ENCODE measurements at places on chromosomes 4 and X.

DNA sequence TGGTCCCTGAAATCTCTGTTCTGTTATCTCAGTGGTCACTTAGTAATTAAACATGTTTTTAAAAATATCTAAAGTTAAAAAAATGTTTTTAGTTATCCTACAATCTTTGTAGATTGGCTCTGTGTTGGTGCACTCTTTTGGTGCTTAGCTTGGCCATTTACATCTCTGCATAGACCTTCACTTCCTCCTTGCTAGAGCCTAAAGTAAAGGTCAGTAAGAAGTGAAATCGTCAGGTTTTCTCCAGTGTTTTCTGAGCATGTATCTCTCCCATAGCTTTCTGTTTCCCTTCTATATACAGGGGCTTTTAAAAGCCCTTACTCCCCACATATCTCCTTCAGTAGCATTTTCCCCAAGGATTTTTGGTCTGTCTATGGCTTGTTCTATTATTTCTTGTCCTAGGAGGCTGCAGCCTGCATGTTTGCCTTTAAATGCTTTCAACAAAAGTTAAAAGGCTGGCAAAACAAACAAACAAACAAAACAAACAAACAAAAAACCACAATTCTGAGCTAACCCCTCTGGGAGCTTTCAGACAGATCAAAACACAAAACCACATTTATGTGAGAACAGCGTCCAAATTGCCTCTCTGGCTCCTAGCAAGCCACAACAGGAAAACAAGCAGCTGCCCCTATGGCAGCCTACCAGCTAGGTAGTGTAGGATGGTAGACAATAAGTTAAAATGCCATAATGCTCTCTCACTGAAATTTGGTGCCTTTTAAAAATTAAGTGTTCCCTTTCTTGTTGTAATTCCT is 27.3 kb upstream of the GPRASP2 start:
- DNase-seq: no peak

GRCh38 chr4:54215379-54216077 is 13.6 kb upstream of the PDGFRA start:
- DNase-seq: no peak

GRCh38 chr4:15253349-15253748 is 174.5 kb upstream of the C1QTNF7 start:
- DNase-seq: no peak

GRCh38 chr4:57492251-57492878 is 382.2 kb upstream of the IGFBP7 start:
- DNase-seq: no peak

DNA sequence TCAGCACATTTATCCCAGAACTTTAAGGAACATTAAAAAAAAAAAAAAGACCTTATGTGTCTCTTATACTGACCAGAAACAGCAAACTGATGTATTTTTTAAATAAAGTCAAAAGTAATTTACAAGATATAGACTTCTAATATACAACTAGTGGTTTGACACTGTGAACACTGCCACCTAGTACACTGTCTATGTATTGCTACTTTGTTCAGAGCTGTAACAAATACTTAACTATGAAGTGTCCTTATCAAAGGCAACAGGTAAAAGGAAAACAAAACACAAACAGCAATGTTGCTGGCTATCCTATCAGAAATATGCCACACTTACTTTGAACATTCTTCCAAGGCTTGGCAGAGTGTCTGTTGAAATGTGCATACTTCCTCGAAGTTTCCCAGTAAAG is 60.4 kb downstream of the CD40LG start:
- no peak for DNase-seq

GRCh38 chr4:89653012-89653411 is 183.9 kb downstream of the SNCA start:
- DNase-seq: no peak

DNA sequence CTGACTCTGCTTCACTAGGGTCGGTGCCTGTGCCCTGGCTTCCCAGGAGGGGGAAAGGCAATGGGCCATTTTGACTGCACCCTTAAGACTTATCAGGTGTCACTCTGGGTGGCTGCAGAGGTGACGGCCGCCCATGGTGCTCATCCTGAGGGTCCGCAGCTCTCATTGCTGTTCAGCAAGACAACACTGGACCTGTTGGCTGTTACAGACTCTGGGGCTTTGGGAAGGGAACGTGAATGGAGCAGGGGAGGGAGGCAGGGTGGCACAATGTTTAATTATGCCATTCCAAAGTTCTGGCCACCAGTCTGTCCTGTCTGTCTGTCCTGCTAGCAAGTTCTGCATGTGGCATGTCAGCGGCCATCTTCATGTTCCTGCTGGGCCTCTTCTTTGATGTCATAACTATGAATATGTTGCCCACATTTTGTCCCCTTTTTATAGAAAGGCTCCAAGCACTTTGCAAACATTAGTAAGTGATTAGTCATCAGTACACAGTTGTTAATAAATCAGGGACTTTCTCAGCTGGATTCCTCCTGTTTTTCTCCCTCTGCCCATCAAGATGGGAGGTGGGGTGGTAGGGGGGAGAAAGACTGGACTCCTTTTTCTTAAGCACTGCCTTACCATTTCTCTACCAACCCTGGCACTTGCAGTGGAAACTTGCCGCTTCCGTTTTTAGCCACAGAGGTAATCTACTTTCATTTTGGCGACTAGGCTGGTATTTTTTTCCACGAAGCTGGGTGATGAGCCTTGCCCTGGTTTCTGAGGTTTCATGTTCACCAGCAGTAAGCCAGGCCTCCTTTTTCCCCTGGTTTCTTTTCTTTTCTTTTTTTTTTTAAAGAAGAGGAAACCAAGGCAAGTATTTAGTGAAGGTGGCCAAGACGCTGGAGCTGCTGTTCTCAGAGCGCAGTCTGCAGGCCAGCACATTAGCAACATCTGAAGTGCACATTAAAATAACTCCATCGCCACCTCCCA is 88.6 kb upstream of the TRIM2 start:
- DNase-seq: no peak

- DNase-seq: no peak
These were observed 487.1 kb downstream of the STPG2 start for GRCh38 chr4:97656044-97656720.

DNA sequence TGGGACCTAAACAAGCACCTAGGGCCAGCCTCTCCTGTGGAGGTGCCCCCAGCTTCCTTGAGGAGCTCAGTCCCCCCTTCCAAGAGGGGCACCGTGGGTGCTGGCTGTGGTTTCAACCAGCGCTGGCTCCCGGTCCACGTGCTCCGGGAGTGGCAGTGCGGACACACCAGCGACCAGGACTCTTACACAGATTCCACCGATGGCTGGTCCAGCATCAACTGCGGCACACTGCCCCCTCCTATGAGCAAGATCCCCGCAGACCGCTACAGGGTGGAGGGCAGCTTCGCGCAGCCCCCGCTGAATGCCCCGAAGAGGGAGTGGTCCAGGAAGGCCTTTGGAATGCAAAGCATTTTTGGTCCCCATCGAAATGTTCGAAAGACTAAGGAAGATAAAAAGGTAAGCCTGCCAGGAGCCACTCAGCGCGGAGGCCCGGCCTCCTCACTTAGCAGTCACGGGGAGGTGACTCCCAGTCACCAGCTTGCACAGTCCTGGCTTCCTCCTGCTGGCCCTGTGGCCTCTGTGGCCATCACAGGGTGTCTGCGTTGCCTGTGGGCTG is 24.9 kb downstream of the RGS12 start:
- DNase-seq: no peak

GRCh38 chr4:182625193-182625592 is 292.0 kb downstream of the DCTD start:
- no peak for DNase-seq

DNA sequence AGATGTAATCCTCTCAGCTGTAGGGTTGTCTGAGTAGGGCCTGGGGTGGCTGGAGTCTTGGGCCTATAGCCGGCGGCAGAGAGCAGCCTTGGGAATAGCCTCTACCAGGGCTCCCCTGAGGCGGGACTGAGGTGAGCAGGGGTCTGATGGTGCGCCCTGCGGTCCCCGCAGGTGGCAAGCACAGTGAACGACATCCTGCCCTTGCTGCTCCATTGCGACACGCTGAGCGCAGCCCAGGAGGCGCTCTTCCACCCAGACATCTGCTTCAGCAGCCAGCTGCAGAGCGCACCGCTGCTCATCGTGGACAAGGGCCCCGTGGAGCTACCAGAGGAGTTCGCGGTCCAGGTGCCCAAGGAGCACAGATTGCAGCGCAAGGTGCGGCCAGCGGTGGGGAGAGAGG is 317.0 kb downstream of the ADGRL3 start:
- DNase-seq: no peak

- DNase-seq: no peak
These were observed 1.9 kb upstream of the TADA2B start for GRCh38 chr4:7041246-7041645.

- DNase-seq: no peak
These were observed 951.5 kb upstream of the SLIT2 start for GRCh38 chr4:19300213-19300612.

DNA sequence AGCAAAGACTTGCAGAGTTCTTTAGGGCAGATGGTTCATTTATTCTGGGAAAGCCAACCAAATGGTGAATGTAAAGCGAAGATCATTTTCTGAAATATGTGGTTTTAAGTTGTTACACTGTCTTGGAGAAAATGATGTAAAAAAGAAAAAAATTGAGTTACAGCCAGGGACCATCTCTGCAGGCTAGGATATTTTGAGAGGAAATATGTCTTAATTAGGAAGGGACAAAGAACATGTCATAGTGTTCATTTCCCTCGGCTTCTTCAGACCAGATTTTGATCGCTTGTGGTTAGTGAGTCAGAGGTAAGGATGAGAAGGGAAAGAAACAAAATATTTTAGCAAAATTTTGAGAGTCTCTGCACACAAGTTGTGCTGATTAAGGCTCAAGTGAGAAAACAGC is 59.0 kb upstream of the C1QTNF7 start:
- DNase-seq: no peak

DNA sequence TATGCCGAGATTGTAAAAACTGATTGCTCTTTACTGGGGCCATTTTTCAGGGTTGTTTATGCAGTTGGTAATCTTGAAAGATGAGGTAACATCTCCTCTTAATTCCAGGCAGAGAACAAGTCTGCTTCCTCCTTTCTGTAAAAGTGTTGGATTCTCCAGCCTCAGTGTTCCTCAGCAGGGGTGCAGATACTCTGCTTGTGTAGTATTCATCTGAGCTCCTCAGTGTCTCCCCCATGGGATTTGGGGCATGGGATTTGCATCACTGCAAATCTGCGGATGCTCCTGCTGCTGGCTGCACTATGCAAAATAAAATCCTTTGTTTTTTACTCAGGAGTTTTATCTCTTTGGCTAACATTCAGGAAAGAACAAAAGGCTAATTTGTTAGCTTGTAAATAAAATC is 104.9 kb upstream of the ATP8A1 start:
- DNase-seq: no peak
